ENCODE measurements at places on chromosomes 2 and 18.
A peak's percentile ranks its signal among the peaks of the same experiment; 100 is the strongest.

DNA sequence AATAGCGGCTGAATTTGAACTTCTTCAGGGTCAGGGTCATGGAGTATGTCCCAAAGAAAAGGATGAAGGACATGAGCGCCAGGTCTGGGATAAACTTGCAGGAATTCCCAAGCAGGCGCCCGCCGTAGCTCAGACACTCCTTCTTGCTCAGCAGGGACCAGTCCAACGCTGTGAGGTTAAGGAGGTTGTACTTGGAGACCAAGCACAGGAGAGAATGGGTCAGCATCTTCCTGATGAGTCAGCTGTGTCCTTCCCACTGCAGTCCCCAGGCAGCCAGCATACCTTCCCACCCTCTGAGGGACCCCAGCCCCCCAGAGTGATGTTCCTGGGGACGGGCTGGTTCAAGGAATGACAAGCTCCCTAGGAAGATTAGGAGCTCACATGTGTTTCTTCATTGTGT lies 40.9 kb downstream of the MTHFD2 start:
- no peak for DNase-seq

DNA sequence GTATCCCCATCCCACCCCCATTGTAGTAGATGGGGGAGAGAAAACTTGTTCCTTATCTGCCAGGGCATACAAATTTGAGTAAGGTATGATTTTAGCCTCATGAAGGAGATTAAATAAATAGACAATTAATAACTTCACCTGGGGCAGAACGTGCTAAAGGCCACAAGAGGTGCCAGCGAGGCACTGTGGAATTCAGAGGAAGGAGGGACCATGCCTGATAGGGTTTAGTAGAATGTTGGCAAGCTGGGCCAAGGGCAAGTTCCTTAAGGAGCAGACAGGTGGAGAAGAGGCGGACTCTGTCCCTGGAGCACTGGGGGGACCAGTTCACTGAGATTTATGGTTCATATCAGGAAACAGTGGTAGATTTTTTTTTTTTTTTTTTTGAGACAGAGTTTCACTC lies 22.5 kb downstream of the STAMBP start:
- no peak for DNase-seq

DNA sequence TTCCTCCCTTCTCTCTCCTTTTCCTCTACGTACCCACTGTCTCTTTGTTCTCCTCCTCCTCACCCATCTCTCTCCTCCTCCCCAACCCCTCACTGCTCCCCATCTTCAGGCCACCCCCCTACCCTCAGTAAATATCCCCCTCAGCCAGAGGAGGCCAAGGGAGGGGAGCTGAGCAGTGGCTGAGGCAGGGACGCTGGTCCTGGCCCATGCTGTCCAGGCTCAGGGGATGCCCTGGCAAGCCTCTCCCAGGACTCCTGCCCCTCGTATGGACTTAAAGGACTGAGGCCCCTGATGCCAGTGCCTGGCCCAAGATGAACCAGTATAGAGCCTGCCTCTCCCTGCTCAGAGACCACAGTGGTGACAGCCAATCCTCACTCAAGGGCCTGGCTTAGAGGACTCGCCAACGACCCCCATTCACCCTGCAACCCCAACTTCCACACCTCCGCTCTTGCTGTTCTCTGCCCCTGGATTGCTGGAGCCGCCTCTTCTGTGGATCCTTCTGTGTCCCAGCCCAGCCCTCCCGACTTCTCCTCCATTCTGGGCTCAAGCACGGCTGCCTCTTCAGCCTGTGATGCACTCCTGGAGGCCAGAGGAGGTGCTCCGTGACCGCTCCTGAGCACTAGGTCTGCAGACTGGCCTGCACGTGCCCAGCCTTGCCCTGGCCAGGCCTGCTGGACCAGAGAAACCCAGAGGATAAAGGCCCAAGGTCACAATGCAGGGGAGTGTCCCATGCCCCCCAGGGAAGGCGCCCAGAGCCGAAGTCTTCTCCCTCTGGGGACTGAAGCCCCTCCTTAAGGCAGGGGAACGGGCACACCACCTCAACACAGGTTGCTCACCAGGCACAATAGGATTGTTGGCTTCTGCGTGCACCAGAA lies 9.5 kb upstream of the DUSP2 start:
- DNase-seq = no peak

- DNase-seq = peak; percentile 82
Observed at GRCh38 chr2:202033317-202034248, at the start of gene FZD7. Gene FZD7 (plus strand): TSS chr2:202033855. CDS start chr2:202034648, 793 bp downstream.

GRCh38 chr18:72910045-72910444 lies 42.3 kb upstream of the NETO1 start:
- DNase-seq = no peak

DNA sequence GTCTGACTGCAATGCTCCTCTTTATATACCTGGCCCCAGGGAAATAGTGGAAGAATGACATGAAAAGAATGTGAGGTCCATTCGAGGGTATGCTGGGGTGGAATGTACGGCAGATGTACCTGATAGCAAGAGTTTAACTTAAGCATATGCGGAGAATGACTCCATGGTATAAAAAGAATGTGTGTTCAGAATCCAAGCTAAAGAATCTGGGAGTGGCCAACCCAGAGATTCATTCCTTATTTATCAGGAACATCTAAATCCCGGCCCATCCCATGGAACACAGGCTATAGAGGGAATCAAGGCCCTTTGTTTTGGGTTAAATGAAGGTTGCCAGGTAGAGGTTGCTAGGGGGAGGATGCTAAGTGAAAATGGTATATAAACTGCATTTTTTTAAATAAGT lies 150.0 kb downstream of the ZNF385B start:
- DNase-seq = no peak

DNA sequence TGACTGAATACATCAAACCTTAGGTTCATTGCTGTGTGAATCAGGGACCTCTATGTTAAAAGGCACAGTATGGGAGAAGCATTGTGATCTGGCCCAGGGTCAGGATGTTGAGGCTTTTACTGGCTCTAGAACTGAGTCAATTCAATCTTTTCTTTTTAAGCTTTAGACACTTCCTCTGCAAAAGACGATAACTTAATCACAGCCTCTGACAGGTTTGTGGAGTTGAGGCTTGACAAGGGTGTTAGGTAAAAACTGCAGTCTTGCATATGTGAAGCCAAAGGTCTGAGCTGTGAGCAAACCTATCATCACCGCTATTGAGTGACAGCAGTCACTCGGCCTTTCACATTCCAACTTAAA lies 17.3 kb upstream of the ARHGAP25 start:
- no peak for DNase-seq
